ENCODE measurements at places on chromosomes 2 and 18.

DNA sequence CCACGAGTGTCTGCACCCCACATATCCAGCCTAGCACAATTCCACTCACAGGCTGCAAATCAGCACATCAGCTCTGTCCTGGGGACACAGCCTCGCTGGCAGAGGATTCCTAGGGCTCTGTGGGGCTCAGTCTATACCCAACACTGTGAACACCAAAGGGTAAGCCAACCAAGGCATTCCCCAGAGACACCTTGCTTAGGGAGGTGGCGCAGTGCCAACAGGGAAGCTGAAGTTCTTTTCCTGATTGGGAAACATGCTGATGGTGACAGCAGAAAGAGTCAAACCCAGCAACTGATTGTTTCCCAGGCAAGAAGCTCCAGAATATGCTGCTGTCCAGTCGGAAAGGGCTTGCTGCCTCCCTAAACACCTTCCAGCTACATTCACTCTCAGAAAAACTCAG, 55.8 kb downstream of the TTC32 start:
- DNase-seq = no peak

GRCh38 chr2:161239326-161240109, 68.7 kb upstream of the PSMD14 start:
- no peak for DNase-seq

- no peak for DNase-seq
Measured at GRCh38 chr2:38076152-38076709, 280 bp upstream of the CYP1B1 start.

- no peak for DNase-seq
Measured at GRCh38 chr2:155633060-155633839, 699.3 kb downstream of the NR4A2 start.

DNA sequence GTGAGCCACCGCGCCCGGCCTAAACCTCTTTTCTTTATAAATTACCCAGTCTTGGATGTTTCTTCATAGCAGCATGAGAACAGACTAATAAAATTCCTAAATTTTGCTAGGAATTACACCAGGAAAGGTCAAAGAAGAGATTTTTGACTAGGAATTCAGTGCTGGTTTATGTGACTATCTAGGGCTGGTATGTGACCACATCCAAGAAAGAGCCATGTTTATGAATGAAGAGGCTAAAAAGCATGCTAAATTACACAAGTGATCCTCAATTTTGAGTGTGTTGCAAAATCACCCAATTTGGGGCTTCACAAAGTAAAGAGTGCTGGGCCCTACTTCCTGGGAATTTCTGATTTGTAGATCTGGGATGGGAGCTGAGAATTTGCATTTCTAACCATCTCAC, 123.6 kb downstream of the CSRNP3 start:
- DNase-seq = no peak

- no peak for DNase-seq
Measured at GRCh38 chr18:73940721-73941120, 206.9 kb downstream of the FBXO15 start.

- DNase-seq = no peak
Measured at GRCh38 chr2:222949073-222949472, 88.2 kb downstream of the ACSL3 start.

GRCh38 chr2:158189526-158189925, 87.8 kb downstream of the UPP2 start:
- no peak for DNase-seq

DNA sequence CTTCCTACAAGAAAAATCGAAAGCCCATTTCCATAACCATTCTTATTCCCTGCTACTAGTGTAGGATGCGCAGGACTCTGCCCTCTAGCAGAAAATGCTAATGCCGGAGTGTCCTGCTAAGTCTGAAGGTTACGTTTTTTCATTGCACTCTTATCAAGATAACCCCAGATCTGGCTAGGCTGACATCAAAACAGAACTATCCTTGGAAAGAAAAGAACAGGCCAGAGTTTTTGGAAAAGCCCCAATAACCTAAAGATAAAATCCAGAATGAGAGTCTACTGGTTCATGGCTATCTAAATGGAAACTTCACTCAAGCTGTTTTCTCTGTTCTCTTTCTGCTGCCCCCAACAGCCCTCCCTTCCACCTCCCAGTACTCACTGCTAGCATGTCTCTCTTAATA, 913 bp downstream of the RNF152 start:
- DNase-seq = no peak

DNA sequence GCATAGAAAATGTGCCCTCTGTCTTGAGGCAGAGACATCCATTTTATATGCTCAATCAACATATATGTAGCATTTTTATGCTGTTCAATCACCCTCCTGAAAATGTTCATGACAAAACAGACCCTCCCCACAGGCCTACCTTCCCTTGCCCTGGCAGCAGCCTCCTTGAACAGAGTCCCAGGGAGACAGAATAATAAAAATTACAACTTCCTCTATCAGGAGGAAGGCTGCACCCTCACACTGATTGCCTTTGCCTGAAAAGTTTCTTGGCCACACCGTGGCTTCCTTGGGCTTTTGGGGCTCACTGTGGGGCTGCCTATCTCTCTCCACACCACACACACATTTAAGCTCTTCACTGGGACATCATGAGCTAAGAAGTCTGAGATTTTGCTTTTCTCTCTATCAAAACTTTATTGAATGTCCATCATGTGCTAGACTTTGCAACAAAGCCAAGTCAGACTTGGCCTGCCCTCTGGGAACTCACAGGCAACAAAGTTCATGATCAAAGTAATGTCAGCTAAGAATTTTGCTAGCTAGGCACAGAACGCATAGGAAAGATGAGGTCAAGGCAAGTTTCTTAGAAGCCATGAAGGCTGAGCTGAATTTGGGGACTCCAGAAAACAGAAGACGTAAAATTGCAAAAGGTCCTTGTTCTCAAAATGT, 101.6 kb downstream of the BCL2L11 start:
- DNase-seq = no peak

GRCh38 chr2:39059366-39059952, 61.4 kb downstream of the SOS1 start:
- no peak for DNase-seq

- DNase-seq = no peak
Measured at GRCh38 chr2:168449419-168449818, 6.7 kb upstream of the CERS6 start.

DNA sequence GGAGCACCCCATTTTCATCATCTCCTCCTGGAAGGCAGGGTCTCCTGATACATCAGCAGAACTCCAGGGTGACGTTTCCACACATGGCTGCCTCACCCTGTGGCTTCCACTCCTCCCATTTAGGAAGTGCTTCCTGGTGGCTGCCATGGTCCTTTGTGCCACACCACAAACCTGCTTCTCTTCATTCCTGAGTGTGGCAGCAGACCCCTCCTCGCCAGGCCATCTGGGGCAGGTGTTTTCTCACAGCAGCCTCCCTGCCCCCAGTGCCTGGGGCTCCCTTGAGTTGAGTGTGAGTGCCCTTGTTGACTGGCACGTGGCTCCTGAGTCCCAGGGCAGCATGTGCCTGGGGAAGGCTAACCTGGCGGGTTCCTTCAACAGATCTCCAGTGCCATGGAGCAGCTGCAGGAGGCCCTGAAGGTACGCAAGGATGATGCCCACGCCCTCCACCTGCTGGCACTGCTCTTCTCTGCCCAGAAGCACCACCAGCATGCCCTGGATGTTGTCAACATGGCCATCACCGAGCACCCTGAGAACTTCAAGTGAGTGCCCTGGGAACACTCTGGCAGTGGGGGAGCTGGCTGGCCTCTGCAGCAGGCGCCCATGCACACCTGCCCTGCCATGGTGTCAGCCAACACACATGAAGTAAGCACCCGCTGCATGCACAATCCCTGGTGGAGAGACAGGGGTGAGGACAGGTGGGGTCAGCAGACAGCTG, 113.4 kb upstream of the MCFD2 start:
- DNase-seq = no peak

DNA sequence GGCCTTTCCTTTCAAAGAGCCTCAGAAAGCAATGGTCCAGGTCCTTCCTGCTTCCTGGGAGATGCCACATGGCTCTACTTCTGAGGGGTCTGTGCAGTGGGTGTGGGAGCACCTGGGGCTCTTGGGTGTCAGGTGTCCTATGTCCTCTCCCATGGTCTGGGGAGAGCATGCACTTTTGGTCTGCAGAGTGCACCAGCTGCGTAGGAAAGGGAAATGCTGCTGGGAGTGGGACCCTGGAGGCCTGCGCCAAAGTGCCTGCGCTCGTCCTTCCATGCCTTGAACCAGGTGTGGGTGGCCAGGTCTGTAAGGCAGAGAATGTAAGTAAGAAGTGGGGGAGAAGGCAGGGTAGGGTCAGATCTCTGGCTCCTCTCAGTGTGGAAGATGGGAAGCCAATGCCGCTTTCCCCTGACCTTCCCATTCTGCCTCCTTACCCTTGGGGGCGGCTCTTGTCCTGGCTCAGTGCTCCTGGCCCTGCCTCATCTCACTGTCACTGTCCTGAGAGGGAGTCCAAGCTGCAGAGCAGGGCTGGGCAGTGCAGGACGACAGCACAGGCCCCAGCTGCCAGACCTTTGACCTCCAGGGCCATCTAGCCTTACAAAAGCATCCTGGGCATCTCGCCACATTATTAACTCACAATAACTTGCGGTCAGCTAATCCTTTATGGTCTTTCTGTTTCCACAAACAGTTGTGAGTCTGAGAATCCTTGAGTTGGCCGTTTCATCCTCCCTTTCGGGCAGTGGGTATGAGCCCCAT, 6.6 kb upstream of the PROM2 start:
- DNase-seq = no peak

- DNase-seq = no peak
Measured at GRCh38 chr2:219823574-219823973, 196.1 kb downstream of the SLC4A3 start.

DNA sequence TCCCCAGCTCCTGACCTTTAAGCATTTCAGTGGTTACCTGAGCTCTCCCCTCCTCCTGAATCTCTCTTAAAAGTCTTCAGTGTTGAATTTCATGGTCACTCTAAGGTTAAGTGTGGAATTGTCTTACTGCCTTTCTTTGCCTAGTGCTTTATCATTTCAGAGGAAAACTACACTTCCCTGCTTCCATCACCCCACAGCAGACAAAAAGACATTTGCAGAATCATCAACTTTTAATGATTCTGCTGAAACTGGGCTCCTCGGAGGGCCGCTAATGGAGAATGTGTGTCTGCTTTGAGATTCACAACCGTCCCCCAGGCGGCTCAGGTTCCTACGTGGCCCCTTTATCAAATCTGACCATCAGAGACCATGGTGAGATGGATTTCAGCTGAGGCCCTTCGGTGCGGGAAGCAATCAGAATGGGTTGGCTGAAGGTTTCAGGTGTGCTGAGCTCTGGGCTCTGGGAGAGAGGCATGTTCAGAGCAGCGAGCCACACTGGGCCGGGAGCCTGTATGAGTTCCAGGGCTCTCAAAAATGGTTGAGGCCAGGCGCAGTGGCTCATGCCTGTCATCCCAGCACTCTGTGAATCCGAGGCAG, 41.9 kb upstream of the TBC1D8 start:
- DNase-seq = no peak

- DNase-seq = no peak
Measured at GRCh38 chr18:41714872-41715271, 240.2 kb upstream of the PIK3C3 start.

GRCh38 chr2:11932962-11933361, 186.5 kb downstream of the LPIN1 start:
- no peak for DNase-seq
